Left hindlimb (tissue), 1 donor: ENCODE measurements at places on chromosomes 7 and 10.
A peak's percentile ranks its signal among the peaks of the same experiment; 100 is the strongest.

DNA sequence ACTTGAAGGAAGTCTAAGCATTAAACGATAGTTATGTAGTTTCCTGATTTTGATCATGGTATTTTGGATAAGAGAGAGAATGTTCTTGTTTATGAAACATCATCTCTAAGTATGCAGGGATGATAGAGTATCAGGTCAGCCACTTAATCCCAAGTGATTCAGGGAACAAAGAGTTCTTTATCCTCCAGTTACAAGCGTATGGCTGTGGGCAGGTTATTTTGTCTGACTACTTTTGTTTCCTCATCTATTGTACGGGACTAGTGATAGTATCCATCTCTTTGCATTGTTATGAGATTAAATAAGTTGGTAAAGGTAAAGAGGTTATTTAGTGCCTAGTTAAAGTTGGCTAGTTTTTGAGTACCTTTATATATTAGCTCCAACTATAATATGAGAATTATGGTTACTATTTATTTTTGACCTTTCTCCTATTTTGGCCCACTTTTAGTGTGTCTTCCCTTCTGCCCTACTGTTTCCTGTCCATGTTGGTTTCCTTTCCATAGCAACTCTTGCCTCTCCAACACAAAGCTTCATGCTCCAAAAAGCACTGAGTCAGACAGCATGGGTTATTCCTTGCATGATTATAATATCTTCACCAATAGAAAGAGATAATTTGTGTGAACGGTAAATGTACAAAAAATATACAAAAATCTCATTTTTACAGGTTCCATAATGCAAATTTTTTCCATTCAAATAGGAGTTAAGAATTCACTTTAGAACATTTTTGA, 65.4 kb downstream of the SP8 start:
- no peak for DNase-seq

DNA sequence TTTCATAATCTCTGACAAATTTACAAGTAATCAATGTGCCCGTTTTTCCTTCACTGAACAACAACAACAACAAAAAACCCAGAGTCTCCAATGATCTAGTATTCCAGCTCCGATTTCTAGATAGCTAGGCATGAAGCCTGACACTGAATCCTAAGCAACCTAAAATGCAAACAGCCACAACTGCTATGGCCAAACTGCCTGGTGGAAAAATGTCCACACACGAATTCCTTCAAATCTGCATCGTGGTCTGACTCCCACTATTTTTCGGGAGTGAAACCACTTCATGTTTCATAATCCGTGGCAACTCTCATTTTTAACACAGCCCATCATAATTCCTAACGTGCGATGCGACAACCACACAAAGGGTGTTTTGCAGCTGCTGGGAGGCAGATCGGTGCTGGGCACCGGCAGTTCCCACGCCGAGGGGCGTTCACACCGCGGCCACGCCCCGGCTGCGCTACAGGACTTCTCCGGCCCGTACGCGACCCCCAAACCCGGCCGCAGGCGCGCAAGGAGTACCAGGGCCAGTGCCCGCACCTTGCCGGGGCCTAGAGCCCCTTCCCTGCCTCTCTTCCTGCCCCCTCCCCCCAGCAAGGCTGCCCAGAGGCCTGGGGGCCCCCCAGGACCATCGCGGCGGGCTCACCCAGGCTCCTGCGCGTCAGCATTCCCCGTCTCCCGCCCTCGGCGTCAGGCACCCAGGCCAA, 814 bp downstream of the RUFY2 start:
- peak; percentile 84 for DNase-seq

DNA sequence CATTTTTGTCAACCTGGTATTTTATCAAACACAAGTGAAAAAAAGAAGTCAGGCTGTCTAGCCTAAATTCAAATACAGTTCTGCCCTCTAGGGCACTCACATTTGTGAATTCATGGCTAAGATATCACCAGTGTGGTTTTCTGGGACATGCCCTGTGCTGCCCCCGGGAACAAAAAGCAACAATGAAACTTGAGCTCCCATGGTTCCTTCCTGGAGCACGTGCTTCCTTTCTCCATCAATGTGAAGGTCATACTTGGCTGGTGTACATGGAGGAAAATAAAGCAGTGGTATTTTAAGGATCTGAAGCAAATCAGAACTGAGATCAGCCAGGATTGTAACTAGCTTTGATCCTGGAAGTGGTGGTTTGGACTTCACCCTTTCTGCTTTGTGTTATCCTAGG, 128.9 kb upstream of the FRMD4A start:
- no peak for DNase-seq

DNA sequence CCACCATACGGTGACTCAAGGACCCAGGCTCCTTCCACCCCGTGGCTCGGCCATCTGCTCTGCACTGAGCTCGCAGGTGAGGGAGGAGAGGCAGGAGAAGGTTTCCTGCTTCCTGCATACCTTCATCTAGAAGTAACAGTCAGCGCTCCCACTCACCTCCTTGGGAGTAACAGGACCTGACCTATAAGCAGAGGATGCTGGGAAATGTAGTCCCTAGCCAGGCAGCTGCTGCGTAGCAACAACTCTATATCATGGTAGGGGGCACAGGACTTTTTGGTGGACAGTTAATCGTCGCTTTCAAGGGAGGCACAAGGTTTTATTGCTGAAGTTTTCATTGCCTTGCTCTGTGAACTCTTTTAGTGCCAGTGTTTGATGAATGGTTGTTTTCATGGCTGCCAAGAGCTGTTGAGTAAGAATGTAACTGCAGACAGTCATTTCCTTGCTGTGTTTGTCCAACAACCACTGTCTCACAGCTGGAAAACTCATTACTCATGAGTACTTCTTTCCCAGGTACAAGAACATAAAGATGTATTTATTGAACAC, 10.2 kb upstream of the ZFYVE27 start:
- peak; percentile 55 for DNase-seq

DNA sequence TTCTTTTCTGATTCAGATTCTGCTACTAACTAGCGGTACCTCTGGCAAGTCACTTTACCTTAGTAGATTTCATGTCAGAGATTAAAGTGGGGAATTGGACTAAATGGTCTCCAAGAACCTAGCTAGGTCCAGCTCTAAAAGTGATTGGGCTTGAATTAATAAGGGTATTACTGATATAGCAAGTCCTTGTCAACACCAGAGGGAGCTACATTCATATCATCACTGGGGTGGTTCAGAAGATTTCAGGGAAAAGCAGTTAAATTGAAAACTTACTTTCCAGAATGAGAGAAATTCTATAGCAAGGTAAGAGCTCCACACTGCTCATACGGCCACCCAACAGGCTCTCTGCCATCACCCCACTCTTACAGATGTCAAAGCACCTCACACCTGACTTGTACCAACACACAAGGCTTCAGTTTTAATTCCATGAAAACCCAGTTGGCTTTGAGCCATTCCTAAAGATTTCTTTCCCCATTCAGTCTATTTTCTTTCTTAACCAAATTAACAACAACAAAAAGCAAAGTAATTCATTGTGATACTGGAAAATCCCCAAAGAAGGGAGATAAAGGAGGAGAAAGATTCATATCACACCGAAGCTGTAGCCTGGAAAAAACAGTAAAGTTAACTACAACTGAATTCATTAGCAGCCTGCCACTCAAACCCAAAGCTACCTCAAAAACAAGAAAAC, 38.0 kb upstream of the SPOCK2 start:
- DNase-seq = no peak

- no peak for DNase-seq
Observed at GRCh38 chr10:27537787-27538186, 33.7 kb downstream of the RAB18 start.

- peak; percentile 67 for DNase-seq
Observed at GRCh38 chr10:119205894-119206602, 1.3 kb upstream of the GRK5 start.

DNA sequence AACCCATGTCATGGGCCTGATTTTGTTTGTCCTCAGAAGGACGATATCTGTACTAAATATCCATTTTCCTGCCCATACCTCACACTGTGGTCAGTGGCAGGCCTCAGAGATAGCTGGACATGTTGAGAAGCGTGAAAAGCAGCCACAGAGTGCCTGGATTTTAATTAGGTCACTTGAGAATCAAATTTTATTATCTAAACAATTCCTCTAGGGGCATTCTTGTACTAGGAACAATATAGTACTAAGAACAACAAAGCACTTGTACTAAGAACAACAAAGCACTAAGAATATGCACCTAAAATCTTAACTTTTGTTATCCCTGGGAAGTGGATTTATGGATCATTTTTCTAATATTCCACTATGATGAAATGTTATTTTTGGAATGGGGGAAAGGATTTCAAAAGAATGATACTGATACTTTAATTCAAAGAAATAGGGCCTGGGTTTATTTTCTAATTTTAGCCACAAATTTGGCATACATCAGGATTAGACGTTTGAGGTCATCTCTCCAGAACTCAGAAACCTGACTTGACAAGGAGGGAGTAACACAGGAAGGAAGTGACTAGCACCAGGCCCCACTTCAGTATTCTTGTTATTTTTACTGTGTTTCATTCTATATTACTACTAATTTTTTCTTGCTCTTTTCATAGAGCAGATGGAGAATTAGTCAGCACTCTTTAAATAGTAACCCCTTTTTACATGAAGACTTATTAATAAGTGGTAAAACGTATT, 112.2 kb downstream of the EXOC4 start:
- no peak for DNase-seq

- DNase-seq = no peak
Observed at GRCh38 chr7:18700147-18700546, 204.6 kb downstream of the HDAC9 start.

DNA sequence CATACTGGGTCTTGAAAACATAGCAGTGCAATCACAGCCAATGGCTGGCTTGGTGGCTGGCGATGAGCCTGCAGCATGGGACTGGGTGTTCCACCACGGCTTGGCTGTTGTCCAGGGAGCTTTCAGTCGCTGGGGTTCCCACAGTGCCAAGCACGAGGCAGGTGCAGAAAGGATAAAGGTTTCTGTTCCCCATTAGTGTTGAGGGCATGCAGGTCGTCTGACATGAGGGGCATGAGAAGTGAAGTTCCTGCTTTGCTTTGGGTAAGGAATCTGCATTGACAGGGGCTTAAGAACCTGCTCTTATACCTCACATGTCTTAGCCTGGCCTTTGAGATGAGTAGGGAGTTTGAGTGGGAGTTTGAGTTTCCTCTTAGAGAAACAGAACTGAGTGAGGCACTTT, 9.0 kb upstream of the CFTR start:
- no peak for DNase-seq

DNA sequence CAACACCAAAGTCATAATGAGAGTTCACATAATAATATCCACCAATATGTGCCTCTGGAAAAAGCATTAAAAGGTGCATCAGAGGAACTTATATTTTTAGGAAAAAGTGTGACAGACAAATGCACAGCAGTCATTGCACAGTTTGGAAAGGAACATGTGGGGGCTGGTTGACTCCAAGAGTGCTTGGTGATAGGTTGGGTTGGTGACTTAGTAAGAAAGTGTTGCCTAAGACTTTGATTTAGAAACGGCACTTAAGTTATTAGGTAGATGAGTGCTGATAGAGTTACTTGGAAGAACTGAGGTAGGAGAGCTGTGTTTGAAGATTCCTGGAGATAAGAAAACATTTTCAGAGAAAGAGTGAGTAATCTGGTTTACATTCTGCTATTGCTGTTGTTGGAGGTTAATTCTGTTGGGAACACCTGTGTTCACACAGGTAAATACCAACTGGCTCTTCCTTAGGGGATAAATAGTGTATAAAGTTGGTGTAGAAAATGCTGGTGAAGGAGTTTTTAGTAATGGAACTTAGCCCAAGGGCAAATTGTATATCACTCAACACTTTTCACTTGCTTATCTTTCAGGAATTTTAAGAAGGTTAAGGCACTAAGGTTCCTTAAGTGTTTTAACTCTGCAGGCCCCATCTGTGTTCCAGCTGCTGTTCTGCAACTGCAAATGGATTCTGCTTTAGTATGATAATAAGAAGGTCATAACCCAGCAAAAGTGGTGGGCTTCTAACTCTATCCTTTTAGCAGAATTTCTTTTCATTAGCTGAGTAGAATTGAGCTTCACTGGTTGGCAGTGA, 196.1 kb downstream of the NSUN6 start:
- no peak for DNase-seq
